ENCODE measurements at places on chromosomes 11 and 22.

GRCh38 chr22:36337365-36338130 is 50.2 kb downstream of the MYH9 start:
- no peak for DNase-seq

- DNase-seq = no peak
Measured at GRCh38 chr22:47309476-47309875, 547.0 kb downstream of the TBC1D22A start.

DNA sequence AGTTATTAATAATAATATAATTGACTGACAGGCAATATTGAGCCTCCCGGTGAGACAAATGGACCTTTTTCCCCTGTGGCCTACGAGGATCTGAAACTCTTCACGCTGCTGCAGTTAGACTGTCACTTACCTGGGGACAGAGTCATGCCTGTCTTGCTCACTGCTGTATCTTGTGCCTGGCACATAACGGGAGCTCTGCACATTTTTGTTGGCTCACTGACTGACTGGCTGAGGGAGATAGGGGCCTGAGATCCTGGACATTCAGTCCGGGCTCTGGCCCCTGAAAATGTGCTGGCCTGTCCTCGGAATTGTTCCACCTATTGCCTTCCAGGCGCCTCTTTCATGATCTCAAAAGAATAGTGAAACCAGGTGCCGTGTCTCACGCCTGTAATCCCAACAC is 743 bp upstream of the CD3D start:
- DNase-seq = peak; percentile 23

DNA sequence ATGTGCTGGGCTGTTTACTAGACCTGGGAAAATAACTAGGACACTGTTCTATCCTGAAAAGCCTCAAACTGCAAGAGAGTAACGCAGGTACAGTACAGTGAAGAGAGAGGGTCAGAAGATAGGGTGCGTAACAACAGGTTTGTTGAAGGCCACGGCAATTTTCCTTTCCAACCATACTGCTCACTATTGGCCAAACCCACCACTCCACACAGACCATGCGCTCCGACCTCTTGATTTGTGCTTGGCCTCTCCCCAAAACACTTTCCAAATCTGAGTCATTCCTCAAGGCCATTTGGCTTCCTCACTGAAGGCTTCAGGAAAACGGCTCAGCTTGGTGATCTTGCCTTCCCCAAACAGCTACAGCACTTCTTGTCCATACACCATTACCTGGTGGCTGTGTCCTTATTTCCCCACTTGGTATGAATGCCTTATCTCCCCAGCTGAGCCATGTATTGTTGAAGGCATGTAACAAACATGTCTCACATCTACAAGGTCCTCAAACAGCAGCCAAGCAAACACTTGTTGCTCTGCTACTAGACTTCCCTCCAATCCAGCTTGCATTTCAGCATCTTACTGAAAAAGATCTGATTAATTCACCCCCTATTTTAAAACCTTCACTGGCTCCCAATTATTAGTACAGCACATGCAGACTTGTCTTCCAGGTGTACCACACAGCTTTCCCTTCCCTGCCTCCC is 40.9 kb downstream of the TCF20 start:
- no peak for DNase-seq

DNA sequence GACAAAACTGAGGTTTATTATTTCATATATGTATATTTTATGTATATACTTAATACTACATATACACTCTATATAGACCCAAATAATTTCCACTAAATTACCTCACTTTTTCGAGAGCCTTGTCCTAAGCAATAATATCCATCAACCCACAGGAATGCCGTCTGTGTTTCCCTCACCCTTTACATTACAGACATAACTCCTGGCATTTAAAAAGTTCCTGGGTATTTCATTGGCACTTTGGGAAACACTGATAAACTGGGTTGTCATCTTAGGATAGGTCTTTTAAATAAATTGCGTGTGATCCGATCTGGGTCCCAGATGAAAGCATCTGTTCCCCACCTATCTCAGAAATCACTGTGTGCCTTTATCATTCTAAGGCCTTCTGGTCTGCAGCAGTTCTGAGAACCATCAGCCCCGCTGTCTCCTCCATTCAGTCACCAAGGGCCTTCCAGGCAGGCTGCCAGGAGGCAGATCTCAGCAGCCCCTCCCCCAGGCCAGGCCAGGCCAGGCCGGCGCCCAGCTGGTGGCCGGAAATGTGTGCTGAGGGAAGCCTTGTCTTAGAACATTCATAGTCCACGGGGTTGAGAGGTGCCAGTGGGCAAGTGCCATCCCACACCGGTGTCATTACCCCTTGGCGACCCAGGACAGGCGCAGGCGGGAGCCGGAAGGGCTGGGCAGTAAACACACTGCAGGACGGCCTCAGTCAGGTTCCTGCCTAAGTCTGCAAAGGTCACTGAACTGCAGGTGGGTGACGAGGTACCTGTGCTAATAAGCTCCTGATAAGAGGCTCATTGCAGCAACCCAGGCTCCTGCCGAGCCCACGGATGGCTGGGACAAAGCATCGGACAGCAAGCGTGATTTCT is 3.3 kb downstream of the FGF19 start:
- DNase-seq = no peak

- no peak for DNase-seq
Measured at GRCh38 chr11:81986556-81987161, 747.0 kb downstream of the FAM181B start.

All from stimulated activated CD4-positive, alpha-beta T cell treated with anti-CD3 and anti-CD28 coated beads, Interleukin-4, amount 100 ng/mL, for 4 hours (primary cell).